ENCODE measurements at places on chromosomes 6 and 20.
A peak's percentile ranks its signal among the peaks of the same experiment; 100 is the strongest.

DNA sequence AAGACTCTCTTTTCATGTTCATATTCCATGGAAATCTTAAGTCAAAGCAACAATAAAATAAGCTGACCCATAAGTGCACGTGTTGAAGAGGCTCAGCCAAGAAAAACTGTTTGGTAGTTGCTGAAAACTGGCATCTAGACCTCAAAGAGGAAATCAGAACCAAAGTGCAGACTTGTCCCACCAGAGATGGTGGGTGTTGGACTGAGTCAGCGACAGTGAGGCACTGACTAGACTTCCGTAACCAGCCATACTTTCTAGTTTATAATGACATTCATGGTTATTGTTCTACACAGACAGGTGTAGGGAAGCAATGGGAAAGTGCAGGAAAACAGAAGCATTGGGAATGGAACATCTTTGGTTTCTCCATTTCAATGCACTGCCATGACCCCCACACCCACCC is 175.7 kb upstream of the AGPAT4 start:
- no peak for DNase-seq

GRCh38 chr6:31681135-31681671 is 336 bp upstream of the LY6G5C start:
- peak; percentile 34 for DNase-seq

GRCh38 chr6:158787395-158787794 is 31.8 kb downstream of the EZR start:
- DNase-seq = no peak

- DNase-seq = no peak
These were observed 208.3 kb downstream of the SYNDIG1 start for GRCh38 chr20:24677626-24678315.

DNA sequence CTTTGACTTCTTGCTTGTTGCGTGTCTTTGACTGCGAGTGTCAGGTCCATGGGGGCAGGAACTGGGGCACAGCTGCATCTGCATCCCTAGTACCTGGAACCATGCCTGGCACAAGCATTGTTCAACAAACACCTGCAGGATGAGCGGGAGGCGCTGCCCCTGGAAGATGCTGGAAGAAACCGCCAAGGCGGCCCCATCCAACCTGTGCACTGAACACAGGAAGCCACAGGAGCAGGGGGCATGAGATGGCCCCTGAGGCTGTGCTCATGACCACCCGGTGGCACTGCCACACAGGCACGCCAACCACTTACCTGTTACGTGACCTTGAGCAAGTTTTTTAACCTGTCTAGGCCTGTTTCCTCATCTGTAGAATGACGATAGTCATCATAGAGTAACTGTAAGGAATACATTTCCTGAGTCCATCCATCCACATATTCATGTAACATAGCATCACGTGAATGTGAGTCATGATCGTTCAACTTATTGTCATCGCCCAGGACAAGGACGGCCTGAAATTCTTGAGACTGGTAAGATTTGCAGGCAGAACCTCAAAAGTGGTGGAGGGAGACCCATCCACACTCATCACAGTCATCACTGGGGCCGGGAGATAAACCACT is 374.2 kb downstream of the PREX1 start:
- DNase-seq = no peak

DNA sequence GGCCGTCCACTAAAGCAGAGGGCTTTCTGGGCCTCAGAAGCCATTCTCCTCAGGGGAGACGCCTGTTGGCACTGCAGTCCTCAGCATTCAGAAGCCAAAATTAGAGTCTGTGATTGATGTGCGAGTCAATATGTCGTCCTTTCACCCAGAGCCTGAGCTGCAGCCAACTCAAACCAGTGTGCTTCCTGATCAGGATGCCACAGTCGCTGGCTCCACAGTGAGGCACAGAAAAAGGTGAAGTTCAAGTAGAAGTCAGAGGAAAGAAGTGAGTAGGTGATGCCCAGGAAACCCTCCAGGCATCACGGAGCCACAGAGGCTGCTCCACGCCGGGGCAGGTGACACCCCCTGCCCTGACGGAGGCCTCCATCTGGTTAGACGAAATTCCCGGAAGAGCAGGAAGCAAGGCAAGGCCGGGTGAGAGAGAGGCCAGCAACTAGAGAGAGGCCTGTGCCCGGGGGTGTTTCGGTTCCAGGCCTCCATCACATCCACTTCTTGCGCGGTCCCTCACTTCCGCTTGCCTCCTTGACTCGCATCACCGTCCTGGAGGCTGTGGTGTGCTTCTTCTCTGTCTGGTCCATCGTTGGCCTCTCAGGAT is 177.7 kb upstream of the SNX9 start:
- DNase-seq = no peak

DNA sequence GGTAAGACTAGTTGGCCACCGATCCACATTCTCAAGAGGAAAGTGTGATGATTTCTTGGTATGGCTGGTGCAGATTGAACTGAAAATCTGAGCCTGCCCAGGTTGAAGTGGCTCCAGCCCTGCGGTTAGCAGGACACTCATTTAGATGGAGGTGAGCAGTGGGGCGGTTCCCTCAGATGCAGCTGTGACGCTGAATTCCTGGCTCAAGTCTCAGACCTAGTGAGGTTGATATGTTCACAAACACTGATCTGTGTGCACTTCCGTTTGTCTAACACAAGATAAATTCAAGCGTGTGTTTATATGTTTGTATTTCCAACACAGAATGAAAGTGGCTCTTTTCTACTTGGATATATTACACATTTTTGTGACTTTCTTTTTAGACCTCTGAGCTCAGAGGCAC is 83.4 kb upstream of the FRMD1 start:
- DNase-seq = no peak

DNA sequence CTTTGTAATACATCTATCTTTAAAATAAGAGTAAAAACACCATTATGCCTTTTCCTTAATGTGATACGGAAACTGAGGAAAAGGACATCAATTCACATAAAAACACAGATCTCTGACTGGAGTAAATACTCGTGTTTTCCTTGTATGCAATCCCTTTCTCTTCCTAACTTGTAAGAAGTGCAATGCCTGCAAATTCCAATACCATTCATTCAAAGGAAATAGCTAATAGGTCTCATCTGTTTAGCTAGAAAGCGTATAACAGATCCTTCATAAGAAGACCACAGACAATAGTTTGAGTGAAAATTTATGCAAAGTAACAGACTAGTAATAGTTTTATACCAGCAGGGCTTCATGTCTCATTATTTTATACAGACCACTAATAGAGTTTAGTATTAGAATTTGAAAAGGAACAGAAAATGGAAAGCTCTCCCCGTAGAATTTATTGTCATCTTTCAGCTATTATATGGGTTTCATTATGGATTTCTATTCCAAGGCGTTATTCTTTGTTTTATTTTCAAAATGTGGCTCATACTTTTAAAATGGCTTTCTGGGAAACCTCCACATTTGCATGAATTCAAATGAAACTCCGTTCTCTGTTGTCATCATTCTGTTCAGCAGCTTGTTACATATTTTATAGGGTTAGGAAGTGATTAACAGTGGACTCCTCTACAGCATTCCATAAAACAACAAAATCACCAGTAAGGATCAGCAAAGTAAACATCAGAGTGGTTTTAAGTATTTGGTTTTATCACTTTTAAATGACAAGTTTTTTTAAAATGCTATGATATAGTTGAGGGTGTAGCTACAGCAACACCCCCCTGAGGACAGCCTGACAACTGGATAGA is 186.7 kb downstream of the BTBD9 start:
- DNase-seq = no peak

DNA sequence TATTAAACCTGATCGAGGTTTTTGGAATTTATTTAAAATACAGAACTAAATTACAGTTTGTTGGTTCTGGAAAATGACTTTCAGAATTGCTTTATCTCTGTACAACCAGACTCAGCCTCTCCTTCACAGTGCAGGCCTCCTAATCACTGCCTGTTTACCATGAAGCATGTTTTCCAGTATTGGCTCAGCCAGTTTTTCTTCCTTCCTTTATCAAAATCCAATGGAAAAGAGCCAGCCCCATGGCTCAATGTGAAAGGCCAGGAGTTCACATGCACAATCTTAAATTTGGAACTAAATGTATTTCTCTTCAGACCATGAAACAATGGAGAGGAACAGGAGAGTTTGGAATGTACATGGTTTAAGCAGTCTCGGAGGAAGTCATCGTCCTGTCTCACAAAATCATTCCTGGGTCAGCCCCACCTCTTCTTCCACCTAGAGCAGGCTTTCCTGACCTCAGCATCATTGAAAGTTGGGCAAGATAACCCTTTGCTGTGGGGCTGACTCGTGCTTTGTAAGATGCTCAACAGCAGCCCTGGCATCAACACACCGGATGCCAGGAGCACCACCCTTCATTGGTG is 680.9 kb upstream of the AGPAT4 start:
- DNase-seq = no peak

GRCh38 chr20:49785852-49786175 is 26.8 kb upstream of the SLC9A8 start:
- no peak for DNase-seq

DNA sequence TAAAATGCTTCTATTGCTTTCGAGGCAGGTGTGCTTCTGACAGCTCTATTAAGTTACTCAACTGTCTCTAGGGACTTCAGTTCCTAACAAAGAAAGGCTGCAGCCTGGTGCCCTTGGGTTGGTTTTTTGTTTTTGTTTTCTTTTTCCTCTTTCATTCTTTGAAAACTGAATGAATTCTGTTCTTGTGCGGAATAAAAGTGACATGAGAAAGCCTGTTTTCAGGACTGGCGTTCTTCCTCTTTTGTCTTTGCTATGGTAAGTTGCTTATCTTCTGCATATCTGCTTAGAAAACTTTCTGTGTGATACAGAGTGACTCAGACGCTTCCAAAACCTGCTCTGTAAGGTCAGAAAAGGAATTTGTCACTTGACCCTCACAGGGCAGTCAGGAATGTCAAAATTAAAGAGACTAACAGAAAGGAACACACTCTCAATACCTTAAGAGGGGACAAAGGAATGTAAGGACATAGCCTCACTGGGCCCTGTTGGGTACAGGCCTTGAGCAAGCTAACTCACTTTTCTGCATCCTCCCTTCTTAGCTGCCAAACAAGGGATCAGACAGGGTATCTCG is 56.2 kb upstream of the NHSL1 start:
- no peak for DNase-seq

- DNase-seq = peak; percentile 54
These were observed 12.1 kb downstream of the FOXS1 start for GRCh38 chr20:31833130-31833930.

DNA sequence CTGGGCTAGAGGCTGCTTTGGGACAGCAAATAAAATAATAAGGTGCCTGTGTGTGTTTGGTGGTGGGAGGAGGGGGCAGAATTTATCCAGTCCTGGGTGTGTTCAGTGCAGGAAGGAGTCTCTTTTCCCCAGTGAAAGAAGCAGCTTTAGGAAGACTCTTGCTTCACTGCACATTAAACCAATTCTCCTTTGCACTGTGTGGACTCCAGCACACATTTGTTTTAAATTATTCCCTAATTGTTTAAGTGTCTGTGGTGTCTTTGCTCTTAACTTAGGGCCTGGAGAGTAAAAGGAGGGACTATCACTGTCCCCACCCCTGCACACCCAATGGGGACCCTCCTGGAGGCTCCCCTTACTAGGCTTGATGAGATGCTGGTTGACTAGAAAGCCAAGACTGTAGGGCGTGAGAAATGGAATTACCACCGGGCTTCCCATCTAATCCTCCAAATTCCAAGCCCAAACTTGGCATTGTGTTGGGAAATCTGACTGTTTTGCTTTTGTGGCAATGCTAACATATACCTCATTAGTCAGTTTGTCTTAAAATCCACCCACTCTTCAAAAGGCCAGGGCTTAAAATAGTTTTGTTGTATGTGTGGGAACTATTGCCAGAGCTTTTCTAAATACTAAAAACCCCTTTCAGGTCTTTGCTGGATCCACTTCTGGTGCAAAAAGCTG is 13.5 kb upstream of the DAAM2 start:
- DNase-seq = no peak

DNA sequence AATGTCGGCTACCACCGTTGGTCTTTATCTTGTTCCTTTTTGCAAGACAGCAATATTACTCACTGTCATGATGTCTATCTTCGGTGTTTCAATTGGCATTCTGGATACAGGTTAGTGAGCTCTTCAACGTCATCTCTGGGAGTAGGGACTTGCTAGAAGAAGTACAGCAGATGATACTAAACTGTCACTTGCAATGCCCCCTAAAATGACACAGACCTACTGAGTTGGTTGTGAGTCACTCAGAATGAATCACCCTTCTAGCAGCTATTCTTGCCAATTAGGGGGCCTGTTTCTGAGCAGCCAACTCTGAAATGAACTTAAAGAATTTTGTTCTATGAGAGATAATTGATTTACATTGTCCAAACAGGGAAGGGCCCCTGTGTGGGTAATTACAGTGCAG is 176.5 kb downstream of the SLC16A10 start:
- no peak for DNase-seq

GRCh38 chr20:57826666-57827287 is 117.0 kb upstream of the PMEPA1 start:
- DNase-seq = no peak

GRCh38 chr6:10406556-10406955 is 8.3 kb downstream of the TFAP2A start:
- no peak for DNase-seq

DNA sequence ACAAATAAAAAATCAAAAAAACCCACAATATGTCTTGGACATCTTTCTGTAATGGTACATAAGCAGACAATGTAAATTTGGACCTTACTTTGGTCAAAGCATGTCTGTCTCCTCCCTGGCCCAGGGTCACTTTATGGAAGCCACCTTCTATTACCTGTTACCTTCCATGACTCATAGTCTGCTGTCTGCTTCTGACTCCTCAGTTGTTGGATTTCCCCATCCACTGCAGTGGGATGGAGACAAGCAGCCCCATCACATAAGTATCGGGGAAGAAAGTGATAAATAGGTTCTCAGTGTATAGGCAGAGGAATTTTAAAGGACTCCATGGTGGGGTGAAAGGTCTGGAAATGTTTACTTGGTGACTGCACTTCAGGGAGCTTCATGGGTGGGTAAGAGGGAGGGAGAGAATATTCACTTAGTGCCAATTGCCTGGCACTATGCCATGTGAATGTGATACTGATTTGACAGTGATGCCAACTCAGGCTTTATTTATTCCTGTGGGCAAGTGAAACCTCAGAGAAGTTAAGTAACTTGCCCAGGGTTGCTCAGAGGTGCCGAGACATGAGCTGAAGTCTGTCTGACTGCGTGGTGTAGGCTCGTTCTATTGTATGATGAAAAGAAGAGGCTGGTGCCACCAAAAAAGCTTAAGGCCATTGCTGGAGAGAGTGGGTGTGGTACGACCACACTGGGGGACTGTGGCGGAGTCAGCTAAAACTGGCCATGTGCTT is 175.6 kb upstream of the RNF24 start:
- DNase-seq = no peak

GRCh38 chr6:116963972-116964371 is 86.9 kb downstream of the RFX6 start:
- no peak for DNase-seq

DNA sequence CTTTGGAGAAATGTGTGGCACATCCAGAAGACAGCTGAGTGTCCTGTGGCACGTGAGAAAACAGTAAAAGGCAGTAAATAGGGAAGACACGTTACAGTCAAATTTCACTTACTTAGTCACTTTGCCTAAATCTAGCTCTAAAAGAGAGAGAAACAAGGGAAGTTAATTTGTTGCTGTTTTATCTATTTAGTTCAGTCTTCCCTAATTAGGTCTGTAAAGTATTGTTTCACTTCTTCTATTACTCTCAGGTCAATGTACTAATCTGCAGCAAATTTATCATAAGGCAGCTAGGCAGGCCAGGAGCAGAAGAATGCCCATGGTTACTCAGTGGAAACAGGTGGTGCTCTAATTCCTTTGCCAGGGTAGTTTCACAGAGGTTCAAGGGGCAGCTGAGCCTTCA is 124.3 kb upstream of the CNR1 start:
- DNase-seq = no peak

- no peak for DNase-seq
These were observed 4.4 kb upstream of the CST3 start for GRCh38 chr20:23641936-23642751.

Data from activated T-cell treated with anti-CD3 and anti-CD28 coated beads, Interleukin-2, amount 50 U/mL, for 4 hours (primary cell).